Activated naive CD8-positive, alpha-beta T cell treated with anti-CD3 and anti-CD28 coated beads, Interleukin-2, amount 50 U/mL, for 24 hours (primary cell): ENCODE measurements at places on chromosomes 1 and 21.

DNA sequence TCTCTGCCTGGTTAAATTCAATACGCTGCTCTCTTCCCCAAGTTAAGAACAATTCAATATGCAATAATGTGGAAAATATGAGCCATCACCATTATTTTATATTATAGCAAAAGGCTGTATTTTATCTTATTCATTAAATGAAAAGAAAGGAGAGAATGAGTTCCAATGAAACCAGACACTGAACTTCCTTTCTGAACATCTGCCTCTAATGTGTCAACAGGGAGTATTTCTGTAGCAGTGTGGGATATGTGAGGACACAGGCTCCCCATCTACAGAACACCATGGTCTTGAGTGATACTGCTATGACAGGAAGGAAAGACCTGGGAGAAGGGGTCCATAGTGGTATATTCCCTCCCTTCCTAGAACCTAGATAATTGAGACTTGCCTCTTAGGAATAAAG, 46.3 kb downstream of the CASQ2 start:
- no peak for DNase-seq

- DNase-seq, result no peak
Measured at GRCh38 chr1:10456661-10457060, 6.8 kb downstream of the CORT start.

DNA sequence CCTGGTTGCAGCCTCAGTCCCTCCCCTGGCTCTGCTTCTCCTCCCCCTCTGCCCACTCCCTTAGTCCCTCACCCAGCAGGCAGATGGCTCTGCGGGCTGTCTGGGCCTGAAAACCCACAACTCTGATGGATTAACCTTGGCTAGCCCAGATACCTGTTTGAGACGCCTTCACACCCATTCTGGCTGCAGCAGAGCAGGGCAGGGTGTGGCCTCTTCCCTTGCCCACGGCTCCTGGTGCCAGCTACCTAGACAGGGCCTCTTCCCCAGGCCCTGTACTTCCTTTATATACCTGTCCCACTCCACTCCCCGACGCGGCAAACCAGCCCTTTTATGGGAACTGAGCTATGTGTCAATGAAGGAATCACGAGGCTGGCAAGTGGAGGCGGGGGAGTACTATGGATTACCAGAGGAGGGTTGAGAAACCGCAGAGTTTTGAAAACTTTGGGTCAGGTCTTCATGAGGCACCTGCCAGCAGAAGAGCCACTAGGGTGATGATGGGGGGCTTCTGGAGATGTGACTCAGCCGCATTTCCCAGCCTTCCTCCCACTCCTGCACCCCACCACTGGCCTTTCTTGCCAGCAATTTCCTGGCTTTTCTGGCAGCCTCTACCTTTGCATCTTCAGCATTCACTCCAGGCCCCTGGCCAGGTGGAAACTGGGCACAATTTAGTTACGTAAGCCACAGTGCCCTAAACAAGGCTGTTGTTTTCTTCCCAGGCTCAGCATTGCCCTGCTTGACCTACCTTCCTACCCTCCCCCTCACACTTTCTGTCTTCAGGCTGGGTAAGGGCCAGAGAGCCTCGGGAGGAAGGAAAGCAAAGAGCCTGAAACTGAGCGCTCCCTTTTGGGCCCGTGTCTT, at the start of gene CHI3L1:
Gene CHI3L1, minus strand, starts transcription at position 259 of the 858 bp plus-strand sequence. Its CDS starts 81 bp downstream, at position 178.
- no peak for DNase-seq

DNA sequence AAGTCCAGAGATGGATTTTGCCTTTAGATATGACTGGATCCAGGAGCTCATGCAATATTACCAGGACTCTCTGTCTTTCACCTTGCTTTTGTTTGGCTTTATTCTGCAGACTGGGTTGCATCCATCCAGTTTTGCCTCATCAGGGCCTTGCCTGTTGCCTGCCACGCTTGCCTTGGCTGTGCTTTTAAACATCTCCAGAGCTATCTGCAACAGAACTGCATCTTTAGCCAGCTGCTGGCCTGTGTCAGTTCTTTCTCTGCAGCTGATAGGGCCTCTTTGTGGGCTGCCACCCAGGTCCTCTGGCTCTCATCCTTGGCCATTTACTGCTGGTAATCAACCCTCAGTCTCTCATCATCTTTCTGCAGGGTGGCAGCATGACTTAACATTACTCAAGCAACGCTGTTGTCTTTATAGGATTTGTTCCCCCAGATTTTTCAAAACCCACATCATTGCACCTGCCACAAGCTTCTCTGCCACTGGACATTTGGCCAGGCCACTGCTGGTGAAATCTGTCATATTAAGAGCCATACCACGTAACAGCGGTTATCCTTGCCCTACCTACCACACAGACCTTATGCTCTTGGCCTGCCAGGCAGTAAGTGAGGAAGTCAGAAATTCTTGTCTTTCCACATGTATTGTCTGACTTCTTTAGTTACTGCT, 24.4 kb upstream of the HUNK start:
- DNase-seq, result no peak

- DNase-seq, result no peak
Measured at GRCh38 chr1:41456847-41457540, 27.5 kb downstream of the EDN2 start.

DNA sequence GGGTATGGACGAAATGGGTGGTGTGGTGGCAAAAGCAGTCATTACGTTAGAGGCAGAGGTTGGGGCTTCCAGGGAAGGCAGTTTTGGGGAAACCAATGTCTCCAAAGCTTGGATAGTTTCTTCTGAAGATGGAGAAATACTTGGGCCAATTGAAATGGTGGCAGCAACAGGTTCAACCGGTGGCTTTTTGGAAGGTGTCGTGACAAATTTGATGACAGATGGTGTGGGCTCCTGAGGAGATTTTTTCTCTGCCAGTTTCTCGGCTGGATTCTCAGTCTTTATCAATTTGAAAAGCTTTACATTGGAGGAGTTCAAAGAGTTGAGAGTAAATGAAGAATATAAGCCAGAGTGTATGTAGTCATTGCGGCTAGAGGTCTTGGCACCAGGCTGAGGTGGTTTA, 11.5 kb downstream of the ELK4 start:
- no peak for DNase-seq

DNA sequence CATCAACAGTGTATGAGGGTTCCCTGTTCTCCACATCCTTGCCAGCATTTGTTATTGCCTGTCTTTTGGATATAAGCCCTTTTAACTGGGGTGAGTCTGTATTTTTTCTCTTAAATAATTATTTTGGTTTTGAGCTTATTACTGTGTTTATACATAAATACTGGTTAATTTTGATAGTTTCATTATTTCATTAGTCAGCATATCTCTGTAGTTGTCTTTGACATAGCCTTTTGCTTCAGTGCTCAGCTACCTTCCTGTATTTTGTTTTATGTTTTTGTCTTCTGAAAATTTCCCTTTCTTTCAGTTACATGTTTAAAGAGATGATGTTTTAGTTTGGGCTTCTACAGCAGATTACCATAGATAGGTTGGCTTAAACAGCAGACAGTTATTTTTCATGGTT, 138.1 kb downstream of the XPR1 start:
- DNase-seq, result no peak

DNA sequence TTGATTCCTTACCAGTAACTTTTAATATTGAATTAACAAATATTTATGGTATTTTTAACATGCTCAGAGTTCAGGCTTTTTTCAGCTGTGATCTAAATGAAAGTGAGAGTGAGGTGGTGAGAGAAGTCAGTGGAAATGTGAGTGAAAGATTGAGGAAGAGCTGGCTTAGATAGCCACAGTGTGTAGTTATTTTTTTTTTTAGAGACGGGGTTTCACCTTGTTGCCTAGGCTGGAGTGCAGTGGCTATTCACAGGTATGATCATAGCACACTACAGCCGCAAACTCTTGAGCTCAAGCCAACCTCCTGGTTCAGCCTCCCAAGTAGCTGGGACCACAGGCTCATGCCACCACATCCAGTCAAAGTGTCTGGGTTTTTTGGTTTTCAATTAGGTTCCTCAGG, 10.9 kb downstream of the RNF11 start:
- no peak for DNase-seq

GRCh38 chr1:147849098-147849895, 53.3 kb upstream of the GJA8 start:
- no peak for DNase-seq

GRCh38 chr1:91604632-91605031, 104.0 kb downstream of the CDC7 start:
- DNase-seq, result no peak

GRCh38 chr1:71918630-71919029, 363.7 kb downstream of the NEGR1 start:
- DNase-seq, result no peak

DNA sequence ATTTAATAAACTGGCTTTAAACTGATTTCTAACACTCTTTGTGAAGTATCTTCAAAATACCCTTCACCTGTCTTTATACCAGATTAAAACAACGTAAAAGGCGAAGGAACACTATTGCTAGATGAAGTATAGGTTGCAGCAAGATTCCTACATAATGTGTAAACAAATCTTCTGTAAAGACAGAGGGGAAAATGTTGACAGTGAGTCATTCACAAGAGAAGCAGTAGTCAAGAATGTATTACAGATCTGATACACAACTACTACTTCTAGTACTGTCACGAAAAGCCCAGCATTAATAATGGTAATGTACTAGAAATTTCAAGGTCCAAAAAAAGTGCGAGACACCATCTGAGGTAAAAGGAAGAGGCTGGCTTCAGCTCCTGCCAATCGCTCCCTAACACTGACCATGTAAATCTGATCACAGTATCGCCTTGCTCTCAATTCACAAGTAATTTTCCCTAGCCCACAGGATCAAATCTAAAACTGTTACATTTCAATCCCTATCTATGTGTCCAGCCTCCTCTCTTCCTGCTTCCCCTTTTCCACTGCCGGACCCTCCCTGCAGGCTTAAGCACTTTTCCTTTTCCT, 290.4 kb downstream of the AKT3 start:
- no peak for DNase-seq
